ENCODE measurements at places on chromosomes 4 and X. TPM values are rescaled to one million over a fixed set of nuclear protein-coding genes. Genes with fewer than 3 reads are reported as not detected.
A peak's percentile ranks its signal among the peaks of the same experiment; 100 is the strongest.

DNA sequence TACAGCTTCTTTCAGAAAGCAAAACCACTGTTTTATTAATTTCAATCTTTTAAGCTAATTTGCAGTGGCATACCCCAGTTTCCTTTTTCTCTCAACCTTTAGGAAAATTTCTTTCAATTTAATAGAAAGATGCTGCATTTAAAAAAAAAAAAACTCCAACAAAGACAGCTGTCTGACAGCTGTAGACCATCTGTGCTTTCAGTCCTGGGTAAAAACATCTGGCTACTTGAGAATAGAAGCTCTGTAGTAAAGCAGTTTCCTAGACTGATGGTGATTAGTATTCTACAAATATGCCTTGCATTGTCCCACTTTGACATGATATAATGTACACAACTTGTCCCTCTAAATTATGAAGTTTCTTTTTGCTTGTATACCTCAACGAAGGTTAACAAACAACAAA, 197.8 kb downstream of the EDA start:
- no peaks in the 10 kb centered on the region for H3K27me3 ChIP-seq
- DNase-seq: no peak
- no peak overlapping the region for H3K27ac ChIP-seq
- no peak overlapping the region for H3K4me3 ChIP-seq
- no peaks in the 10 kb centered on the region for H3K4me1 ChIP-seq

DNA sequence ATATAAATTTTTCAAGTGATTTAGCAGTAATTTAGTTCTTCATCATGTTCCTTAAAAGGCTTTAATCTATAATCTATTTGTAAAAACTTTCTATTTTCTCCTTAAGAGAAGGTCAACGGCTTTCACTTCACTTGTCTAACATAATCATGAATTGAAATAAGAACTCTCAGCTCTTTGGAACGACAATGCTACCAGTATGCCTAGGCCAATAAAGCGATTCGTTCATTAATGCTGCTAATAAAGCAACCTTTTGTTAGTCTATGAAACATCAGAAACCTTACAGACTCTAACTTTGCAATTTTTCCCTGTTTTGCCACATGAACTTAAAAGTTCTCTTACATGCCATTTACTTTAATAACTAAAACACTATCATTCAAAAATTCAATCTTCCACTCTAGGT, 47.6 kb downstream of the FBXW7 start:
- no peak overlapping the region for H3K4me3 ChIP-seq
- DNase-seq: no peak
- no peaks in the 10 kb centered on the region for H3K36me3 ChIP-seq
- H3K27me3 ChIP-seq: no peaks in the 10 kb centered on the region
- H3K4me1 ChIP-seq: peaks cover 14% of the 10 kb centered on the region
- no peak overlapping the region for H3K27ac ChIP-seq

- H3K27me3 ChIP-seq: no peaks in the 10 kb centered on the region
- no peak overlapping the region for H3K27ac ChIP-seq
- no peaks in the 10 kb centered on the region for H3K36me3 ChIP-seq
Observed at GRCh38 chrX:14309431-14309830, 219.9 kb upstream of the GLRA2 start.

GRCh38 chr4:186942758-186943377, 219.2 kb upstream of the FAT1 start:
- H3K27ac ChIP-seq: no peak overlapping the region
- H3K27me3 ChIP-seq: no peaks in the 10 kb centered on the region
- peaks cover 6% of the 10 kb centered on the region for H3K4me1 ChIP-seq
- H3K36me3 ChIP-seq: no peaks in the 10 kb centered on the region
- H3K4me3 ChIP-seq: no peak overlapping the region

DNA sequence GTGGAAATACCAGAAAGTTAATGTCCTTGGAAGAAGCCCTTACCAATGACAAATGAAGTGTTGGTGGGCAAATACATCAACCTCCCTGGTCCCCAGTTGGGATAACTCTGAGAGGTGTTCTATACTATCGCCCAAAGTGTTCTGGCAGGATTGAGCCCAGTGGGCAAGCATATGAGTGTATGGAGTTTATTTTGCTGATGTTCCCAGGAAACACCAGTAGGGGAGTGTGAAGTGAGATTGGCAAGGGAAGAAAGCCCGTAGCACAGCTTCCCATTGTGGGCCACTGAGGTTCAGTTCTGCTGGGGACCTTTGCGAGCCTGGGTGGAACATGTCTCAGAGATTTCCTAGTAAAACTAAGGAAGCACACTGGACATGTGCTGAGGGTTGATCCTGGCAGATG, 65.1 kb downstream of the ARHGAP6 start:
- H3K4me3 ChIP-seq: no peak overlapping the region
- H3K4me1 ChIP-seq: no peaks in the 10 kb centered on the region
- H3K36me3 ChIP-seq: no peaks in the 10 kb centered on the region
- no peak overlapping the region for H3K27ac ChIP-seq

DNA sequence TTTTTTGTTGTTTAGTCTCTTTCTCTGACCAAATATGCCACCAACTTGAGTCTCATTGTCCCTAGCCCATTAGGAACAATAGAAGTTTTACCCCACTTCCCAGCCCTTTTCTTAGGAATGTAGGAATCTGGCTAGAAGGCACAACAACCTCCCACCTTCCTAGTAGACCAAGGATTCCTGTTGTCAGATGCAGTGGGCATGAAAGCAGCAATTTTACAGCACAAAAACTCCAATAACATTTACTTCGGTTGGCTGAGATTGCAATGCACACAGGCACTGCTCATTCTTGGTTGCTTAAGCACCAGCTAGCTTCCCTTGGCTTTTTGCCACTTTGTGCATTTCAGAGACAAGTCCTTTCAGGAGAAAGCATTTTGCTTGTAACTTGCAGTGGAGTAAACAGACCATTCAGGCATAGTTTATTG, 312.8 kb downstream of the TENM3 start:
- H3K36me3 ChIP-seq: no peaks in the 10 kb centered on the region
- no peak for DNase-seq
- H3K27me3 ChIP-seq: no peaks in the 10 kb centered on the region
- no peak overlapping the region for H3K27ac ChIP-seq
- no peaks in the 10 kb centered on the region for H3K4me1 ChIP-seq

GRCh38 chrX:40508560-40508959, 72.2 kb upstream of the ATP6AP2 start:
- no peak for DNase-seq
- H3K27ac ChIP-seq: no peak overlapping the region
- H3K27me3 ChIP-seq: no peaks in the 10 kb centered on the region
- no peak overlapping the region for H3K4me3 ChIP-seq
- no peaks in the 10 kb centered on the region for H3K36me3 ChIP-seq
- no peaks in the 10 kb centered on the region for H3K4me1 ChIP-seq

DNA sequence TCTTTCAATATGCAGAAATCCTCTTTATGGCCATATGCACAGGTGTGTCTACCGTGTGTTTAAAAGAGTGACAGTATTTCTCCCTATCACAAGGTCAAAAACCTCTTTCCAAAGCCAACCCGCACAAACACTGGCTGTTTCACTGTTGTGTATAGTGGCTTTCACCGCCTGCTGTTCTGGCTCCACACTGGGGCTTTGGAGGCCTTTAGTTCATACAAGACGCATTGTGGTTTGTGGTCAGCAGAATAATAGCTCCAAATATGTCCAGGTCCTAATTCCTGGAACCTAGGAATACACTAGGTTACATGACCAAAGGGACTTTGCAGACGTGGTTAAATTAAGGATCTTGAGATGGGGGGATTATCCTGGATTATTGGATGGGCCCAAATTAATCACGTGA, 40.7 kb upstream of the FAM9A start:
- H3K4me1 ChIP-seq: no peaks in the 10 kb centered on the region
- no peak overlapping the region for H3K4me3 ChIP-seq
- no peak overlapping the region for H3K27ac ChIP-seq
- no peaks in the 10 kb centered on the region for H3K36me3 ChIP-seq

- no peak overlapping the region for H3K27ac ChIP-seq
- H3K4me3 ChIP-seq: no peak overlapping the region
- DNase-seq: no peak
- no peaks in the 10 kb centered on the region for H3K27me3 ChIP-seq
- no peaks in the 10 kb centered on the region for H3K4me1 ChIP-seq
Observed at GRCh38 chr4:183729069-183729406, 69.9 kb downstream of the TRAPPC11 start.

GRCh38 chr4:119873132-119873531, 193.5 kb downstream of the MAD2L1 start:
- no peaks in the 10 kb centered on the region for H3K27me3 ChIP-seq
- no peak for DNase-seq
- H3K4me3 ChIP-seq: no peak overlapping the region
- no peaks in the 10 kb centered on the region for H3K4me1 ChIP-seq
- H3K27ac ChIP-seq: no peak overlapping the region
- H3K36me3 ChIP-seq: no peaks in the 10 kb centered on the region

DNA sequence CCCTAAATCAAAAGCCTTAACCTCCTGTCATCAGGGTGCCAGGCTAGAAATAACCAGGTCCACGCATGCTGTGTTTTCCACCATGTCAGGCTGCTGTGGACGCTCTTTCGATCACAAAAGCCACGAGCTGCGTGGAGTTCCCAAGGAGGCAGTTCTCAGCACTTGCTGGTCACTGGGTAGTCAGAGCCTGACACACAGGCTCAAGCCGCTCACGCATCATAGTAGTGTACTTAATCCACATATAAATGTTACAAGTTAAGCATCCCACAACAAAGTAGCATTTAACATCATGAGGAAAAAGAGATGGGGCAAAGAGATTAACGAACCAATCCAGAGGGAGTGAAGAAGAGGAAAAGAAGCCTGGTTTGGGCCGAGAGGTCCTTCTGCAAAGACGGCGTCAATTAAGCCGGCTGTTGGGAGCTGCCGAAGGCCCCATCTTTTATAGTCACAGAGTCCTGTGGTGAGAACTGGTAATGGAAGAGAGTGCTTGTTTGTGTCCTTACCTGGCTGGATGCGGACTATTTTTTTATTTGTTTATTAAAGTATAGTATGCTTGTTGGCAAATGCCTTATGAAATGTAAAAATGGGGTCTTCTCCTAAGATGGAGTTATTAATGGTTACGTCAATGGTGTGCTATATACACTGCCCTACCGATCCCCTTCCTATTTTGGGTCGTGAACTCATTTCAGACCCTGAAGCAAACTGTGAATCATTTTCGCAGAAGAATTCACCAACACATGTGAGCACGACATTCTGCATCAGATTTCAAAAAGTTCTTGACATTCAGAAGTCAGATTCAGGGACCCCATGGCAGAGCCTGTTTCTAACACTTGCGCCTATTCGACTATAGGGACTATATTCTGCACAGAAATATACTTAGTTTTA, 675 bp downstream of the PRIMPOL start:
- no peaks in the 10 kb centered on the region for H3K27me3 ChIP-seq
- H3K4me1 ChIP-seq: peaks cover 37% of the 10 kb centered on the region
- H3K4me3 ChIP-seq: peak overlapping the region; percentile 66
- peak overlapping the region; percentile 83 for H3K27ac ChIP-seq
- H3K36me3 ChIP-seq: no peaks in the 10 kb centered on the region
- DNase-seq: no peak

DNA sequence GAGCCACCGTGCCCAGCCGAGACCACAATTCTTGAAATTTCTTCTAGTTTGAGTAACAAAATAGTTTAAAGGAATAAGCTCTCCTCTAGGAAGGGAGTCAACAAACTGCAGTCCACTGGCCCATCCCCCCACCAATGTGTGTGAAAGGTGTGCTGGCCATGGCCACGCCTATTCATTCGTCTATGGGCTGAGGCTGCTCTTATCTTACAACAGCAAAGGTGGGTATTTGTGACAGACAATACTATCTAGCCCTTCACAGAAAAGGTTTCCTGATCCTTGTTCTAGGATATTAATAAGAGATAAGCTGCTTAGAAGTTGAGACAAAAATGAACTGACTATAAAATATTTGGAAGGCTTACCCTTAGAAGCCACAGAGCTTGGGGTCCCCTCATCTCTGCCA, 41.2 kb downstream of the BEND2 start:
- no peaks in the 10 kb centered on the region for H3K36me3 ChIP-seq
- no peaks in the 10 kb centered on the region for H3K27me3 ChIP-seq
- no peak overlapping the region for H3K27ac ChIP-seq

- H3K4me3 ChIP-seq: no peak overlapping the region
- DNase-seq: no peak
- H3K4me1 ChIP-seq: no peaks in the 10 kb centered on the region
Observed at GRCh38 chrX:116357329-116357728, 79.1 kb upstream of the SLC6A14 start.

GRCh38 chr4:84958434-84958833, 8.1 kb downstream of the WDFY3 start:
- H3K27ac ChIP-seq: no peak overlapping the region
- peaks cover 38% of the 10 kb centered on the region for H3K4me1 ChIP-seq
- no peaks in the 10 kb centered on the region for H3K36me3 ChIP-seq
- DNase-seq: no peak
- no peak overlapping the region for H3K4me3 ChIP-seq

GRCh38 chrX:150768580-150769190, 75.5 kb downstream of the MTMR1 start:
- H3K4me3 ChIP-seq: no peak overlapping the region
- H3K27ac ChIP-seq: no peak overlapping the region
- H3K27me3 ChIP-seq: no peaks in the 10 kb centered on the region
- no peak for DNase-seq
- peaks cover 9% of the 10 kb centered on the region for H3K36me3 ChIP-seq
- H3K4me1 ChIP-seq: no peaks in the 10 kb centered on the region

GRCh38 chrX:2342281-2342688, 158.5 kb downstream of the DHRSX start:
- no peak overlapping the region for H3K27ac ChIP-seq
- no peaks in the 10 kb centered on the region for H3K27me3 ChIP-seq
- DNase-seq: no peak
- H3K4me3 ChIP-seq: no peak overlapping the region
- H3K4me1 ChIP-seq: no peaks in the 10 kb centered on the region

DNA sequence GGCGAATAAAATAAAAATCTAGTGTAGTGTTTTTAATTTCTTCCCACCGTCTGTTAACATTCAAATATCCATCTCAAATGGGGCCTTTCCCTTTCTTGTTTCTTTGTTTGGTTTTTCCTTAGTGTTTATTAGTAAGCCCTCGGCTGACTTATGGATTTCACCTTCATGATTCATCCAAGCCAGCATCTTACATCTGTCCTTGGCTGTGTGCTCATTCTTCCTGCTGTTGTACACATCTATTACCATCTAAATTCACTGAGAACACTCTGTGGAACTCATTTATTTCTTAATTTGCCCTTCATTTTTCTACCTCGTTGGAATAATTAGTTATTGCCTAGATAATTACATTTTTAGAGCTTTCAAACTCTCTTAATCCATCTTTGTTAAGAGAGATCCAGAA, 84.9 kb downstream of the SPCS3 start:
- no peaks in the 10 kb centered on the region for H3K27me3 ChIP-seq
- no peaks in the 10 kb centered on the region for H3K36me3 ChIP-seq
- H3K4me3 ChIP-seq: no peak overlapping the region
- DNase-seq: no peak
- H3K4me1 ChIP-seq: no peaks in the 10 kb centered on the region
- H3K27ac ChIP-seq: no peak overlapping the region

The ZNF280C gene
- total RNA-seq: 5.6 TPM

The AFP gene
- not detected for total RNA-seq

The CSAG2 gene
- total RNA-seq: not detected

The CCDC160 gene
- total RNA-seq: 0.38 TPM

The ADGRG4 gene
- 0.27 TPM for total RNA-seq

The XKRX gene
- total RNA-seq: 8.1 TPM

The POLN gene
- total RNA-seq: 2.2 TPM
